ENCODE measurements at places on chromosomes 5 and 9.

GRCh38 chr5:17441351-17441750 lies 56.7 kb upstream of the TAF11L2 start:
- no peak for DNase-seq

DNA sequence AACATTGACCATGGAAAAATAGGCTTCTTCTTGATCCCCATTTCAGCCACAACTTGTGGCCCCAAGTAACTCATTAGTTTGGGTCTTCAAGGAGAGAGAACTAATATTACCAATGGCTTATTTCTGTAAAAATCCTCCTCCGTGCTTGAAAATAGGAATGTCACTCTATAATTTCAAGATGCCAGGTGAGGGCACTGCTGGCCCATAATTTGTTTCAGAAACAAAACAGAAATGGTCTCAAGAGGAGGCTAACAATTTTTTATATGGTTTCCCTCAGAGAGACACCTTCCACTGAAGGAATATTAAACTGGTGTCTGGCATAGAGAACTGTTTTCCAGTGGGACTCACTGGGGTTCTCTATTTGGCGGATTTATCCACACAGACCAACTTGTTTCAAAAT lies 437.0 kb upstream of the TRPC7 start:
- DNase-seq: no peak

DNA sequence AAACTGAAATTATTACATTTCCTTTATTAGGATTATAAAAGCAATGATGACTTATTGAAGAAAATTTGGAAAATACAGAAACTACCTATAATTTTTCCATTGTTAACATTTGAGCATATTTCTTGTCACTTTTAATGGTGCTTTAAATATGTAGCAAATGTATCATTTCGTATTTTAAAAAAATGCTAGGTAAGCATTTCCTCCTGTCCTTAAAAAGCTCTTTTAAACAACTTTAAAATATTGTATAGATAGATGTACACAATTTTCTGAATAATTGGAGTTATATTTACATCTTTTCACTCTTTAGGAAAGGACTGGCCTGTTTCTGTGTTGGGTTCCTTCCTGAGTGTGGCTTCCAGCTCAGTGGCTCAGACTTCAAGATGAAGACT lies 15.6 kb downstream of the TENT4A start:
- no peak for DNase-seq

DNA sequence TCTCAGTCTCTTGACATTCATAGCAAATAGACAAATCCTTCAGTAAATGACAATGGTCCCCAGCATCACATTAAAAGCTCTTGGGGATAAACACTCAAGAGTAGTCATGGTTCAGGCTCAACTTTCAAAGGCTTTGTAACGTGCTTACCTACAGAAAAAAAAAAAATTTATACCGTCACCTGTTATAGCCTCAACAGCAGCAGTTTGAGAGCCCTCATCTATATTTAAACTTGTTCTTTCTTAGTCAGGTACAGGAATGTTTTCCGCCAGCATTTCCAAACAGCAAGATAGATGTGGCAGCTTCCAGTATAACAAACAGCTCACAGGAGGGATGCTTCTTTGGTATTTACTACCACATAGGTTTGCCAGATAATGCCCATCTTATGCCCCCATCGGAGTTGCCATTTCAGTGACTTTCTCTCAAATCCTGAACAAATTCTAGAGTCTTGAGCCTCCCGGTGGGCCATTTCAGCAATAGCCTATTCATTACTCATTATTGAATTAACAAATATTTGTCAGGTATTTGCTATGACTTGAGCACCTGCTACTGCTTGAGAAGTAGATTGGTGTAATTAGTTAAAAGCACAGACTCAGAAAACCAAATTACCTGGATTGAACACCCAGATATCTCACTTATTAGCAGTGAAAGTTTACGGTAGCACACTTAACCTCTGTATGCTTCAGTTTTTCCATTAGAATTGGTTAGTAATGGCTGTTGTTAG lies 470.0 kb downstream of the EBF1 start:
- DNase-seq: no peak

DNA sequence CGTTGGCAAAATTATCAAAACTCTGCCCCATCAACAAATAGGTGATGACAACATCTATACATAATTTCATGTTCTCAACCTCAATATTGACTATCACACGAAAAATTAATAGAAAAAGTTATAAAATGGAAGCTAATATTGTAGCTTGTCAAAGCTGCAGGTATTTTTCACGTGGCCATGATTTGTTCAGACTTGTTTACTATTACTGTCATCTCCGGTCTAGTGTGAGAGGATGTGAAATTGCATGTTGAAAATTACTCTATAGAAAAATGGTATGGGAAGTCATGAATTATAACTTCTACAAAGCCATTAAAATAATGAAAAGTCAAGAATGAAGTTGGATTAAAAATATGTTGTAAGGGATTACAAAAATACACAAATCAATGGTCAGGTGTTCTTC lies 385.8 kb downstream of the PTPRD start:
- no peak for DNase-seq

DNA sequence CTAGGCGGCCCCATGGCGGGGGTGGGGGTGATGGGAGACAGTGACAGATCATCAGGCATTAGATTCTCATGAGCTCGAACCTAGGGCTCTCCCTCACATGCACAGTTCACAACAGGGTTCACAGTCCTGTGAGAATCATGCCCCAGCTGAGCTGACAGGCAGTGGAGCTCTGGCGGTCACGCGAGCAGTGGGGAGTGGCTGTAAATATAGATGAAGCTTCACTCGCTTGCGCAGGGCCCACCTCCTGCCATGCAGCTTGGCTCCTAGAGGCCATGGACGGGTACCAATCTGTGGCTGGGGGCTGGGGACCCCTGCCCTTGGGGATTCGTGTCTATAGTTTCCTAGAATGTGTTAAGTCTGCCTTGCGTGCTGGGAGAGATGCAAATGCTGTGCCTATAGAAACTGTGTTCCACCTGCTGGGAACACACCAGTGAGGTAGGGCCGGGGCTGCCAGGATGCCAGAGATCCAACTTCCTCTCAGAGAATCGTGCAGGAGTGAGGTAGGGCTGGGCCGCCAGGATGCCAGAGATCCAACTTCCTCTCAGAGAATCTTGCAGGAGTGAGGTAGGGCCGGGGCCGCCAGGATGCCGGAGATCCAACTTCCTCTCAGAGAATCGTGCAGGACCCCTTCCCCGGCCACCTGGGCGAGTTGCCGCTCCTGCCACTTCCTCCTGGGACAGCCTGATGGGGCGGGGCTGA lies 14.1 kb upstream of the EXOC3 start:
- no peak for DNase-seq

DNA sequence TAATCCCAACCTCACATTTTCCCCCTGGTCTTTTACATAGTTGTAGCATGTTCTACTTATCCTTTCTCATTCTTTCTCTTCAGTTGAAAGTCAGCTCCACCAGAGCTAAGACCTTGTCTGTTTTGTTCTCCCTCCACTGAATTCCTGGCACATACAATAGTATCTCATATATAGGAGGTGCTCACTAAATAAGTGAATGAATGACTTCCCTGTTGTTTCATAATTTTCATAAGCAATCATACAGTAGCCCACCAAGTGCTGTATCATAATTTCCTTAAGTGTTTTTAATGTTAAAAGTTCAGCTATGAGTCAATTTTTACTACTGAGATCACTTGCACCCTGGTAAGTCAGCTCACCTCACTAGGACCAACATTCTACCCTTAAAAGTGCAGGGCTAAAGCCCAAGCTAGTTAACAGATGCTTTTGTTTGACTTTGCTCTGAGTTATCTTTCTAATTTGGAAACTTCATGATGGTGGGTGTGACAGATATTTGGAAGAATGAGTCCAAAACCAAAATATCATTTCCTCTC lies 27.6 kb downstream of the TMEM245 start:
- DNase-seq: no peak

- no peak for DNase-seq
These were observed 47.9 kb downstream of the RAI14 start for GRCh38 chr5:34703767-34704713.

DNA sequence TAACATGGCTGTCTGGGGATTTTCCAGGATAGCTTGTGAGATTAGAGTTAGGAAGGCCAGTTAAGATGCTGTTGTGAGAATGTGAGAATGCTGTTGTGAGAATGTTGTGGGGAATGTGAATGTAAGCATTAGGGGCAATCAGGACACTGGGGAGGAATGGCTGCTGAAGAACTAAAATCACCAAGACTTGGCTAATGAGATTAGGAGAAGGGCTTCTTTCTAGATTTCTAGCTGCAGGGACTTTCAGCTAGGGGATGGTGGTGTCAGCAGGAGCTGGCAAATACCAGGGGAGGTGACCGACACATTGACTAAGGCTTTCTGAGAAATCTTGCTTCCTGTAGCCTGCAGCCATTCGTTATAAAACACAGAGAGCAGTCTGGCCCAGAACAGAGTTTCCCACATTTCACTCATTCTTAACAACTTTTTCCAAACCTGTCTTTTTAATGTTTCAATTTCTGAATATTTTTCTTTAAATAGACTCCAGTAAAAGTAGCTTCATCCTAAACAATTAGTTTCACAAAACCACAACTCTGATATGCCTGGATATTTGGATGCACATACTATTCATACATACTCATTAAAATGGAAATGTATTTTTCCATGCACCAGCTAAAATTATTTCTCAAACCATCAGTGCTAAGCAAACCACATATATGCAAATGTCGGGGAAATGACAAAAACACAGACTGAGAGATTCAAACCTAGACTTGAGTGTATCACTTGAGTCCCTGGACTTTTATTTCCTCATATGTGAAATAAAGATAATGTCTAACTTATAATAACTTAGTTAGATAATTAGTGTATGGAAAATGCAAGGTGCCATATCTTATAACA lies 89.3 kb upstream of the TNC start:
- no peak for DNase-seq

- DNase-seq: no peak
These were observed 370.0 kb downstream of the ZSWIM6 start for GRCh38 chr5:61701877-61702602.

All from hematopoietic multipotent progenitor cell treated with erythropoietin and hydrocortisone succinate and interleukin-3 and kit ligand, for 15 days (in vitro differentiated cells).